Skin of body (tissue), 3 donors: ENCODE measurements at places on chromosomes 12 and 14.
A peak's percentile ranks its signal among the peaks of the same experiment; 100 is the strongest.

DNA sequence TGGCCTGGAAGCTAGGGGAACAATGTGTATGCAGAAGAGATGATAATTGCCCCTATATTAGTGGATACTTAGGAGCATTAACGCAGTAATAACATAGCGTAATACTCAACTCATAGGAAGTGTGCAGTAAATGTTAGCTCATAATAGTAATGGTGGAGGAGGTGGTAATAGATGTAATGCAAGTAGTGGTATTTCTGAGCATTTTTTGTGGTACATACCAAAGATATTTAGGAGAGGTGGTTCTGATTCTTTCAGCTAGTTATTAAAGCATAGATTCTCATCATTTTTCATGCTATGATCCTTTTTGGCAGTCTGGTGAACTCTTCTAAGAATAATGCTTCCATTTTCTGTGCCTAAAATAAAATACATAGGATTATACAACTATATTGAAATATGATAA, 233.1 kb downstream of the PTPRO start:
- no peak for DNase-seq

- no peak for DNase-seq
Observed at GRCh38 chr12:66838366-66838765, 159.5 kb upstream of the GRIP1 start.

GRCh38 chr12:13104409-13104808, 942 bp upstream of the GSG1 start:
- no peak for DNase-seq

DNA sequence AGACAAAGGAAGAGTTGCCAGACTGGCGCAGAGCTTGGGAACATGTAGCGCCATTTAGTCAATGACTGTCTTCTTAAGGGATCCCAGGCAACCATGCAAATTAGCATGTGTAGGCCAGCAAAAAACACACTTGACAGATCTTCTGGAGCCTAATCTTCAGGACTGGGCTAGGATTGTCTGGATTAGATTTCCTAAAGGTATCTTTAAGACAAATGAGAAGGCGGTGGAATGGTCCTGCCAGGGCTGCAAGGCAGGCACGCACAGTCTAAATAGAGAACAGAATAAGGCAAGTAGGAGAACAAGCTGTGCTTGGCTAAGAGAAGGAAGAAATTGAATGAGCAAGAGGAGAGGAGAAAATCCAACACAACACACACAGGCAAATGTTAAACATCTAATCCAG, 80.0 kb downstream of the CIT start:
- no peak for DNase-seq

- DNase-seq = no peak
Observed at GRCh38 chr12:78703820-78704525, 160.6 kb upstream of the SYT1 start.

- no peak for DNase-seq
Observed at GRCh38 chr12:40238979-40239378, 14.2 kb downstream of the LRRK2 start.

GRCh38 chr14:75875958-75876357, 105.8 kb downstream of the TGFB3 start:
- DNase-seq = no peak

DNA sequence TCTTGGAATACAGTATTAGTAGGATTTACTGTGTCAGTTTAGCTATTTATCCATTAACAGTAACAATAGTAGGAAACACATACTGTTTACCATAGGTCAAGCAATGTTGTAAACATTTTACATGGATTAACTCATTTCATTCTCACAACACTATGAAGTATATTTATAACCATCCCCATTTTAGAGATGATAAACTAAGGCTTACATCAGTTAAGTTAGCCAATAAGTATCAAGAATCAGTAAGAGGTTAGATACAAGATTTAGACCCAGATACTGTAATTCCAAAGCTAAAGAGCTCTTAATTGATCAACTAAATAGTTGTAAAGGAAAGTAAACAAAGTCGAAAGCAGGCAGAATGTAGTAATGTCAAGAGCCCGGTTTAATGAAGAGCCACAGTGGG, 1.1 kb downstream of the SYNJ2BP start:
- DNase-seq = no peak

DNA sequence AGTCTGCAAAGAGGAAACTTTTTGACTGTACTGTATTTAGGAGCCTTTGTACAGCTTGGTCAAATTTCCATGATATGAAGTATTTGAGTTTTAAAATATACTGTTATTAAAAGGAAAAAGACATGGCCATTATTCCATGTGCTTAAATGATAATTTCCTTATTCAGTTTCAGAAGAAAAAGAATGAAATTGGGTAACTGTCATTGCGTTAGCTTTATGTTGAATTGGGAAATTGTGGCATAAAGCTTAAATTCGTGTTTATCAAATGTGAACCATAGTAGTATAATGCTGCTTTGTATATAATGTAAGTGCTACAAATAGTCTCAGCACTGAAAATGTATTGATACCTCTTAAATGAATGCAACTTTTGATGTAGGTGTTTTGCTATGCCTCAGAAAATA, 64.9 kb downstream of the ETNK1 start:
- no peak for DNase-seq

DNA sequence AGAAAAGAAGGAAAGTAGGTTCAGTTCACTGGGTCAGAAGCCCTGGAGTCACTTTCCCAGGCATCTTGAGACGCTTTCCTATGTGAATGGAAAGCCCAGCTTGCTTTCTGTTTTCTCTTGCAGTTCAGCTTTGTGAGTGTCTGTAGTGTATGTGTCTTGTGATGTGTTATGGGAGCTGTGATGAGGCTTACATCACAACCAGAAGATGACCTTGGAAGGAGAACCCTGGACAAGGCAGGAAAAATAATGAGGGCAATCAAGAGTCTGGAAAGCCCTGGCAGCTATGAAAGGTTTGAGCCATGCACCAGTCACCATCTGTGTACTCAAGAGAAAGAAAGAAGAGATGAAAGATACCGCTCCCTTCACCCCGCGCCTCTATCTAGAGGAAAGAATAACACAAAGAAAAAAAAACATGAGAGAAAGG, 35.2 kb upstream of the PTGR2 start:
- no peak for DNase-seq

DNA sequence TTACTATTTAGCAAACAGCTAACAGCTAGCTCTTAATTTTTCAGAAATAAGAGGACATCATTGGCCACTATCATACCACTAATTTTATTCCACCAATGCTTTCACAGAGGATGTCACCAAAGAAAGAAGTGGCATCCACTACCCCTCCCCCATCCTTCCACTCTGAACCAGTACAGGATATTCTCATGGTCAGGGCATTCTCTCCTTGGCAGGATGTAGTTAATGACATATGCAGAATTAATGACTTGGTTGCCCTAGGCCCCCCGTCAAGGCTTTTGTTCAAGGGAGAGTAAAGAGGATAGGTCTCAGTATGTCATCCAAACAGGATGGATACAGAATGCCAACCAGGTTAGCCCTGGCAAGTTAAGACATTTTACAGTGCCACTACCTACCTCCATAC, 18.9 kb upstream of the NUP107 start:
- DNase-seq = no peak

DNA sequence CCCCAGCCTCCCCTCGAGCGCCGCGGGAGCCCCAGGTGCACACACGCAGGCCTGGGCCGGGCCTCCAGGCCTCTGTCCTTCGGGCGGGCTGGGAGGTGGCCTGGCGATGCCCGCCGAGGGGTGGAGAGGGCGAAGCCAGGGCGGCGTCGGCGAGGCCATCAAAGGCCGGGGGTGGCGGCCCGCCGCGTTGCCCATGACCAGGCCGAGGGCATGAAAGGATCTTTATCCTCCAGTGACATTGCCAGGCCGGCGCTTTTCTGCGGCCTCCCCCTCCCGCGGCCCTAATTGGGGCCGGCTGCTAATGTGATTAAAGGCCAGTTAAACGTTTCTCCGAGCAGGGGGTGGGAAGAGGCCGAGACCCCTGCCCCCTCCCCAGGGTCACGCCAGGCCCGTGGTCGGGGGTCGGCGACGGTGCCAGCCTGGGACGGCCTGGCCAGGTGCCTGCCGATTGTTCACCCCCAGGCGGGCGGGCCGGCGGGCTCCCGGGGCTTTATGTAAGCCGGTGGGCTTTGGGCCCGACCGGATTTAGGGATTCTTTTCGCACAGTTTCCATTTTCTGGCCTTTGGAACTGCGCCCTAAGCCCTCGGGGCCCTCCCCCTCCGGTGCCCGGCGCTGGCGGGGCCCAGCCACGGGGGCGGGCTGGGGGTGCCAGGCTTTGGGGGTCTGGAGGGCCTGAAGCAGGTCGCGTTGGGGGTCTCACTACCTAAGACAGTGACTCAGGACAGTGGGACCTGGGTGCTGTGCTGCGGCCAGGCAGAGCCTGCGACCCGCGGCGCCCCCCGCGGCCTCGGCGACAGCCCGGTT, 103.2 kb upstream of the DIO3 start:
- DNase-seq = no peak

- no peak for DNase-seq
Observed at GRCh38 chr12:15752785-15753184, 36.4 kb downstream of the EPS8 start.

DNA sequence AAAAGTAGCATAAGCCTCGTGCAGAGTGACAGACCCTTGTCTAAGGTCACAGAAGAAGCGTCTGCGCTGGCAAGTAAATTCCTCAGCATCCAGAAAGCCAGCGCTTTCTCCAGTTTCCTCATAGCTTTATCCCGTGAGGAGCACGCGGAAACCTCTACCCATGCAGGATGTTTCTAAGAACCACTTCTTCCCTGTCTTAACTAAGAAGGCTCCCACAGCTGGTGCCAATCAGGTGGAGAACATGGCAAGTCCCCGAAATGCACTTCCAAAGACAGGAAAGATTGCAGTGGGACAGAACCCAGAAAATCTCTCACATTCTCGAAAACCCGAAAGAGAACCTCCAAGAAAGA, 968 bp upstream of the ARID4A start:
- DNase-seq = peak; percentile 85

DNA sequence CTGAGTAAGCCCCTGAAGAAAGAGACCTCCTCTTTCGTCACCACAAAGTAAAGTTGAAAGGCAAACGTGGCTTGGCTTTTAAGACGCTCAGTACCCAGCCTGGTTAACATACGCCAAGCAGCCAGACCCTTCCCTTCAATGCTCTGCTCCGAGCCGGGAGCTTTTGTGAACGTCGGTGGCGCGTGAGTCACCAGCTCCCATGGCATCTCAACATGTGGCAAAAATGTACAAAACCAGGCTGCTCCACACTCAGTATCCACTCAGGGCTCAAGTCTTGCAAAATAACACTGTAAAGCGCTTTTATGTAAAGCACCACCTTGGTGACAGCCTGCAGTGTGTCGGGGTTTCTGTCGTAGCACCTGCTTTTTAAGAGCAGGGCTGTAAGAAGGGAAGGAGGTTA, 89.0 kb downstream of the SETD3 start:
- DNase-seq = peak; percentile 18

DNA sequence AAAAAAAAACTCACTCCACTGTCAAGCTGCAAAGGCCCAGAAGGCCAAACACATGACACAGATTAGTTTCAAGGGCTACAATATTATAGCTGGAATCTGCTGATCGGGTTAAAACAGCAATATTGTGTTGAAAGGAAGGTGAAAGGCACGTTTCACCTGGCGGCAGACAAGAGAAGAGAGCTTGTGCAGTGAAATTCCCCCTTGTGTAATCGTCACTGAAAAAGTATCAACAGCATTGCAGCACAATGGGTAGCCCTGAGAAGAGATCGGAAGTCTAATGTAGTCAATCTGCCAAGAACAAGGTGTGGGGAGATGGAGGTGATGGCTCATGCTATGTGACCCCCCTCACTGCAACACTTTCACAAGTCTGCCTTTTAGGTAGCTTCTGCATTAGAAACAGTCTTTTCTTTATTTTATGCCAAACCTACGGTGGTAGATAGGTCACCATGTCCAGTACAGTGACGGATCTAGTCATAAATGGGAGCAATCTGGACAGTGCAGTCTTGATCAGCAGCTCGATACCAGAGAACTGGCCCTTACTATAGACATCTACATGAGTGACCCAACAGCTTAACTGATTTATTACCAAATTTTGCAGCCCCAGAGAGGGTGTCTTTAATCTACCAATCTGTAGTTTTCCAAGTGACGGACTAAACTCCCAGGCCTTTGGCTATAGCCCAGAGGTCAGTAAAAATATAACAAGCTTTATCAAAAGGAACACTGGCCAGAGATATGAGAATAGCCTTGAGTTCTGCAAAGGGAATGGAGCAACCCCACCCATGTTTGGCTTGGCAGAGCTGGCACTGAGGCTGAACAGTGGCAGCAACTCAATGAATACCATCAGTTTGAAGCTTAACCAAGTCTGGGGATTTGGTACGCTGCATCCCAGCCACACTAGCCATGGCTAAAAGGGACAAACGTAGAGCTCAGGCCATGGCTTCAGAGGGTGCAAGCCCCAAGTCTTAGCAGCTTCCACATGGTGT, 35.4 kb downstream of the SPTSSA start:
- no peak for DNase-seq

- peak; percentile 42 for DNase-seq
Observed at GRCh38 chr14:64684091-64684490, 20.1 kb upstream of the PLEKHG3 start.

GRCh38 chr12:108063192-108063591, 65.9 kb upstream of the WSCD2 start:
- no peak for DNase-seq

DNA sequence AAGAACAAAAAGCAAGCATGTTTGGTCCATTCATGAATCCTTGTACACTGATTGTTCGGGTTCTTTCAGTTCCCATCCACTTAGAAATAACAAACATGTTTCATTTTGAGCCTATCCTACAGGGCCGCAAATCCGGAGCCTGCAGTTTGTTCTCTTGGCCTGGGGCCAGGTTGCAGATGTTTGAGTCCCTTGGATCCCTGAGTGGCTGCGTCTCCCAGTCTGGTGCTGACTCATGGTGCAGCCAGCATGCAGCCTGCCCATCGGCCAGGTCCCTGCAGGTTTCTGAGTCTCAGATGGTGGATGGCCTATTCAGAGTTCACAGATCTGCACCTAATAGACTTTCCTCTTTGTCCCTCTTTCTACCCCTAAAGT, 1.9 kb upstream of the DYNC1H1 start:
- peak; percentile 54 for DNase-seq
